Hematopoietic multipotent progenitor cell treated with erythropoietin and hydrocortisone succinate and interleukin-3 and kit ligand, for 4 days (in vitro differentiated cells): ENCODE measurements at places on chromosomes 6 and 20.

DNA sequence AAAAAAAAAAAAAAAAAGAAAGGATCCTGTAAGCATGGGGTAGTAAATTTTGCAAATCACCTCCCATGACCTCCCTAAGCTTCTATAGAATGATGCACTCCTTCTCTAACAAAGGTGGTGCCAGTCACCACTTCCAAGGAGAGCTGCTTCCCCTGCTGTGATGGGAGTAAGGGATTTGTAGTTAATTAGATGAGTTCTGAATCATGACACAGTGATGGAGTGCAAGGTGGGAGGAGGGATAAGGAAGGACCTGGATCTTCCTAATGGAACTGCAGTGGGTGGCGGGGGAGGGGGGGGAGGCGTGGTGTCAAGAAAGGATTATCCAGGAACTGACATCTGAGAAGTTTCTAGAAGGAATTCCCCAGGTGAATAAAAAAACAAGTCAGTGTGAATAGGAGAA lies 47.8 kb downstream of the NRN1 start:
- no peak for DNase-seq

DNA sequence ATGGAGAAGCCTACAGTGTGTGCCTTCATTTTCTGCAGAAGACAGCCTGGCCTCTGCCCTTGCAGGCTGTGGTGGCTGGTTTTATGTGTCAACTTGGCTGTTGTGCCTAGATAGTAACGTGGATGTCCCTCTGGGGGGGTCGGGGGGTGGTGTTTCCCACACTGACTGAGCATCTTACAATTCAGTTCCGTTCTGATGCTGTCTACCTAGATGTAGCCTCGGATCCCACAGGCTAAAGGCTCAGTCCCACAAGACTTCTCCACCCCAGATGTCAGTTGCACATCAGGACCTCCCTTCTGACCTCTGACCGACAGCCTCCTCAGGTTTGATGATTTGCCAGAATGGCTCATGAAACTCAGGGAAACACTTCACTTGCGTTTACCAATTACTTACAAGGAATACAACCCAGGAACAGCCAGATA lies 4.4 kb downstream of the PYGB start:
- no peak for DNase-seq

DNA sequence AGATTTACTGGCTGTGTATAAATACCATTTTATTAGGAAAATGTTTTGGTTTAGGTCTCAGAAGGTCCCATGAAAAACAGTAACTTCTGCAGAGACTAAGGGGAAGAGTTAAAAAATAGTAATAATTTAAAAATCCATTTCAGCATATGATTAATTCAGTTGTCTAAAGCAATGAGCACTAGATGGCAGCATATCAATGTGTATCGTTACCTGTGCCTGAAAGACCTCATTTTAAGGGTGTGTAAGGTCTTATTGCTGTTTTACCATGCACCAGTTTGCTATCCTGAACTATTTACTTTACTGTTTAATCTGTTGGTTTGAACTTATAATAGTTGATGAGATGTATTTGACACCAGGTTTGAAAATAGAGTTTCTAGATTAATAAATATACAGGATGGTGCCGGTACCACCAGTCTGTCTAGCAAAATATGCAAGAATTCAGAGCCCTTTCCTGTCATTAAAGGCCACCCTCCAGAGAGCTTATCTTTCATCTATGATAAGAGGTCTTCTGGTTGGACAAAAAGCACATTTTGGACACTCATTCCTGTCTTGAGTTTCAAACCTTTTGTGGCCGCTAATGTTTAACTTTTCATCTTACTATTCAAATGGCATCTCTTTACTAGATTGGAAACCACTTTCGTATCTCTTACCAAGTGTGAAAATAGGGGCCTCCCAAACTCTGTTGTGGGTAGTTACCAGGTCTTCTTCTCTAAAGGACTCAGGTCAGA lies 8.9 kb upstream of the AHI1 start:
- peak; percentile 81 for DNase-seq

GRCh38 chr6:50823094-50823920 lies 4.6 kb downstream of the TFAP2B start:
- DNase-seq, result no peak

- DNase-seq, result no peak
These were observed 8.9 kb upstream of the RAB44 start for GRCh38 chr6:36688739-36689075.

- peak; percentile 72 for DNase-seq
These were observed at the start of gene OPRM1 for GRCh38 chr6:154039231-154039842. Gene OPRM1, plus strand, starts transcription at chr6:154039240. Its CDS starts 305 bp downstream, at chr6:154039545.

DNA sequence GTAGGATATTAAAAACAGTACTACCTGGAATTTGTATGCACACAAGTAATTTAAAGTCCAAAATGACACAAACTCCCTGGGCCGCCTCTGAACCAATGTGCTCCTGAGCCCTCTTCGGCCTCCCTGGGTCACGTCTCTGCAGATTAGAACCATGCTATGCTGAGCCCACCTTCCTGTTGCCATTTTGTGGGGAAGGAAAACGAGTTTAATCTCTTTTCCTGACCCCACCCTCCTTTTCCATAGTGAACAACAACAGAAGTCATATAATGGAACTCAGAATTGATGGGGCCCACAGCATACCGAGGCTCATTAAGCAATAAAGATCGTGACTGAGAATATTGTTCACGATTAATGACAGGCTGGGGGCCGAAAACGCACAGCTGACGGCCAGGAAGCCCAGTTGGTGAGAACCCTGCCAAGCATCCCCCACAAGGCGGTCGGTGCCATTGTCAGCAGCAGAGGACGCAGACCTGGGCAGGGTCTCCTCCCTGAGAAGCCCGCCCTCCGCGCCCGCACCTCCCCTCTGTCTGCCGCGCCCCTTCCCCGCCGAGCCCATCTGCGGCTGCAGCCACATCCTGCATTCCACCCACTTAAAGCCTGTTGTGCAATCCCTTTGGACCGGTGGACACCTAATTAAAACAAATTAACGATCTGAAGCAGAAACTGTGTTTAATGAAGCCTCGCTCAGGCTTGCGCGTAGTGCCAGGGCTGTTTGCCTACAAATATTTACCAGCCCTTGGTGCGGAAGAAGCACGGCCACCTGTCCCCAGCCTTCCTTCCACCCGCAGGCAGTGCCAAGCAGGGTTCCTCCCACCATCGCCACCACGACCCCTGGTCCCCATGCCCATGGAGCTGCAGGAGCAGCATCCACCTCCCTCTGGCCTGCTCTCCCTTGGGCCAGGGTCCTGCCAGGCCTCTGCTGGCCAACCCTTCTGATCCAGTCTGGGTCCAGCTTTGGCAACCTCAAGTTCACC lies 68.1 kb downstream of the DLL1 start:
- DNase-seq, result peak; percentile 48

DNA sequence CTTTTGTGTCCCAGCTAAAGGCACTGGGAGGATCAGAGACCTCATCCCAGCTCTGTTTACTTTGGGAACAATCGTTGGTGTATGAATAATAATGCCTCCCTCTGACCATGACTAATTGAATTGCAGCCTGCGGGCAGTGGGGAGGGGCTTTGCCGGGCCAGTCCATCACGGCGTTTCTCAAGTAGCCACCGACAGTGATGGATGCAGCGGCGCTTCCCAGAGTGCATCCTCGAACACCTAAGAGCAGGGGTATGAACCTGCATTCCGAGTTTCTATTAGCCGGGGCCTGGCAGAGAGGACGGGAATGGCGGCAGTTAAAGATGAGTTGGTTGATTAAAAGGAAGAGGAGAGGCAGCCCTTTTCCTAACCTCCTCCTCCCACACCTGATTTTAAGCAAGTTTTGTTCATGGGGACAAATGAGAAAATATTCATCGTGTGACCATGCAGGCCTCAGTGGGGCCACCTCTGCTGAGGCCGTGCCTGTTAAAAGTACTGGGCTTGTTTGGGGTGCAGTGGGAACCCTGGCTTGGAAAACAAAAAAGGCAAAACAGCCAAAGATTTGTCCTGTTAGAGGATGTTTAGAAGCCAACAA lies 154.1 kb downstream of the FOXA2 start:
- no peak for DNase-seq

DNA sequence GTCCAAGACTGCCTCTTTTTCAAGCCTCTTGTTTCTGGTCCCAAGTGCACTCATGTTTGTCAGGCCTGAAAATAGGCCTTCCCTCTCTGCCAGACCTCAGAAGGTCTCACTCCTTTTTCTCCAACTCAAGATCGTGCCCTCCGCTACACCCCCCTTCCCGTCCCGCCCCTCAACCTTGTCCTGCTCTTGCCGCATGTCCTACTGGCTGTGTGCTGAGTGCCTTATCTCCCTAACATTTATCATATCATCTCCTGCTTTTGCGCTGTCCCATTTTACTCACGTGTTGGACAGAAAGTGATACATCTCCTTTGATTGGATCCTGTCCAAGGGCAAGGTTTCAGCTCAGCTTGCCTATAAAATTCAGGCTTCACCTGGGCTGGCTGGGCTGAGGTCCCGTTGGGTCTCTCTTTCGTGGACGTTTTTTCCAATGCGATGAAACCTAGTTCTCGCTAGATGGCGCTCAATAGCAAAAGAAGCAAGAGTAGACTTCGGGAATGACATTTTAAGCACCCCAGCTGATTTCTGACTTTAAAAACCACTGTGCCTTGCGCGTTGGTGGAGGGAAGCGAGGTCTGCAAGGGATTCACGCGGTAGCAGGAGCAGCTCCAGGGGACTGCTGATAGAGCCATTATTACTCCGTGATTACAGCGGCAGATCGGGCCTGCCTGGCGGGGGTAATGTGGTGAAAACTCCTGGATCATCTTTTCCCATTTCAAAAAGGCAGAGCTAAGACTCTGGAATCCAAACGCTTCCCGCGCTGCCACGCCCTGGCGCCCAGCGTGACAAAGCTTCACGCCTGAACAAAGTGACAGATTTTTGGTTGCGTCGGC lies 137.6 kb downstream of the IMPG1 start:
- DNase-seq, result peak; percentile 85

GRCh38 chr6:34352305-34352937 lies 40.0 kb downstream of the NUDT3 start:
- no peak for DNase-seq
